SJSA1 (cell line): ENCODE measurements at places on chromosomes 1 and 21. TPM values are rescaled to one million over a fixed set of nuclear protein-coding genes. Genes with fewer than 3 reads are reported as not detected.

KIFAP3 gene
- 14.5 and 15.1 TPM in 2 replicates for total RNA-seq

RPE65 gene
- not detected in 2 replicates for total RNA-seq

KIF17 gene
- 1.9 and 4.0 TPM in 2 replicates for total RNA-seq

PTGFR gene
- total RNA-seq, result 3.6 and 6.3 TPM in 2 replicates

KCNJ15 gene
- 0.05 TPM in 1 of 2 replicates, not detected in the other for total RNA-seq

TENT5C gene
- total RNA-seq, result 0.53 and 0.92 TPM in 2 replicates

AK5 gene
- 0.60 and 1.4 TPM in 2 replicates for total RNA-seq
